GM13976 (cell line): ENCODE measurements at places on chromosomes 6 and 20.

DNA sequence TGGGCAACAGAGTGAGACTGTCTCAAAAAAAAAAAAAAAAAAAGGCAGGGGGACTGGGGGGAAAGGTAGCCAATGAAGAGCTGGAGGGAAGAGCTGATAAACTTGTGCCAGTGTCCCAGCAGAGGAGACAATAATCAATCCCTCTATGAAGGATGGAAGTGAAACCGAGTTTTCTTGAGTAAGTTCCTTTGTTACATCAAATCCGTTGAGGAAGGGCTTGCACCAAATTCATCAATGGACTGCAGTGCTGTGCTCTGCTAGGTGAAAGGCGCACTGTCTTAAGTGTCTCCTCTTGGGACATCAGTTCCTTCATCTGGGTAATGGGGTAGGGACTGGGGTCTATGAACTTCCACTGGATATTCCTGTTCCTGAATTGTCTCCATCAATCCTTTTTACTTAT lies 3.0 kb upstream of the CRIP3 start:
- no peak for DNase-seq

GRCh38 chr20:2596673-2597279 lies 55.7 kb upstream of the NOP56 start:
- DNase-seq = no peak

DNA sequence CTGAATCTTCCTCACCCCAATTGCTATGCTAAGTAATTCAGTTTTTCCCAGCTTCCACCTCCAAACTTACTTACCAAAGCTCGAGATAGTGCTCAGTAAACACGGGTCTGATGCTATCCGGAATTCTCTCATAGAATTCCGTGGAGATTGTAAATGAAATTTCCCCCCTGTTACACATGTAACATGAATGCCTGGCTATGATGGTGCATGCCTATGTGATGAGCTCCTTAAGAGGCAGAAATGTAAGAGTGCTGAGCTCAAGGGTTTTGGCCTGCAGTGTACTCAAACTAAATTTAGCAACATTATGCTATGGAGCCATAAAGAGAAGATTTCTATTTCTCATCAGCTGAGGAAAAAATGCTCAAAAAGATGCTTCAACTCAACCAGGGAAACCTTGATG lies 133.4 kb upstream of the FUT9 start:
- no peak for DNase-seq

- DNase-seq = no peak
Observed at GRCh38 chr20:40294175-40294574, 394.9 kb downstream of the MAFB start.

GRCh38 chr20:48635791-48636267 lies 192.0 kb downstream of the PREX1 start:
- DNase-seq = peak; percentile 89

DNA sequence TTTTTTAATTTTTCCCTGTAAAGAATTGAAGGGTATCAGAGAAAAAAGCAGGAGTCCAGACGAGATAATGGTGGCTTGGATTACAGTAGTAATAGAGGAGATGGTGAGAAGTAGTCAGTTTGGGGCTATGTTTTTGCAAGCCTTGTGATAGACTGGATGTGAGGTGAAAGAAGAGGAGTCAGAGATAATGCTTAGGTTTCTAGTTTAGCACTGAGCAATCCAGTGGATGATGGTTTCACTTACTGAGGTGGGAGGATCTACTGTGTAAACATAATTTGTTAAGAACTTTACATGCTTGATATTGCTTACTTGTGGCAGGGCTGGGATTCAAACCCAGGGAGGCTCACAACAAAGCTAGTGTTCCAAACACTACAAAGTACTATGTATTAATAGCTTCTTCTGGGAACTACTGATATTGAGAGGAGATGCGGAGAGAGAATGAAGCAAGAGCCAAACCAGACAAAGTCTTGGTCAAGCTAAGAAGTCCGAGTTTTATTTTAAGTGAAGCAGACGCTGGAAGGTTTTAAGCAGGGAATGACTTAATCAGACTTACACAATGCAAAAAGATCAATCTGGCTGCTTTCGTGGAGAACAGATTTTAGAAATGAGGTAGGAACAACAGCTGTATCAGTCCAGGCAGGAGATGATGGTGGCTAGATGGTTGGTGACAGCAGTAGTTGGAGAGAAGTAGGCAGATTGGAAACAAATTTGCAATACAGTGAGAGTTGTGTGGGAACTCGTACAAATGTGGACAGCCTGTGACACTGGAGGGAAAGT lies 58.0 kb downstream of the ZFAND3 start:
- DNase-seq = no peak

DNA sequence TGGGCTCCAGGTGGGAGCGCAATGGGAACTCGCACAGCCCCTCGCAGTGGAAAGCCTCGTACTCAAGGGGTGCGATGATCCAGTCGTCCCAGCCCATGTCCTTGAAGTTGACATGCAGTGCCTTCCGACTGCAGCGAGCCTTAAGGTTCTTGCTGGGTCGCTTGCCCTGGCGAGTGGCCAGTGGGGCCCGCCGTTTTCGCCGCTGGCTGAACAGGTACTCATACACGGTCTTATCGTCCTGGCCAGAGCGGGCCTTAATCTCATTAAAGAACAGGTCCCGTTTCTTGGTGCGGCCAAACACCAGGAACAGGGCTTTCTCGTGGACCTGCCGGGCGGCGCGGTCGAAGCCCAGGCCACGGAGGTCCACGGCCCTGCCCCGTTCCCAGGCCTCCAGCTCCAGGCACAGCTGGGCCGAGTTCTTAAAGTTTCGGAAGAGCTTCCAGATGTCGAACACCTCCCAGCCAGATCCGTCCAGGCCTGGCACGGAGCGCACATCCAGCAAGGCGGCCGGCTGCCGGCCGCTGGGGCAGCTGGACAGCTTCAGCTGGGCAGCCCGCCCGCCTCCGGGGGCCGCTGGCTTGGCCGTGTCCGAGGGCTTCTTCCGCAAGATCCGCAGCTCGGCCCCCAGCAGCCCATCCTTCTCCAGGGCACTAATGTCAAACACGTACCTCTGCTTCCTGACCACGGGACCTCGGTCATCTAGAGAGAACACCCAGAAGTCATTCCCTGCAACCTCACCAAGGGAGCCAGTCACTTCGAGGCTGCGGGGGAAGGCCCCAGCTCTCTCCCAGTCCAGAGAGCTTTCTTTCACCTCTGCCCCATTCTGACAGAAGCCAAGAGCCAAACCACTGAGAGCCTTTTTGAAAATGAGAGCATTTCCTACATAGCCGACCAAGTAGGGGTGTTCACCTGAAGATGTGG lies 3.7 kb downstream of the GDF5 start:
- DNase-seq = no peak

DNA sequence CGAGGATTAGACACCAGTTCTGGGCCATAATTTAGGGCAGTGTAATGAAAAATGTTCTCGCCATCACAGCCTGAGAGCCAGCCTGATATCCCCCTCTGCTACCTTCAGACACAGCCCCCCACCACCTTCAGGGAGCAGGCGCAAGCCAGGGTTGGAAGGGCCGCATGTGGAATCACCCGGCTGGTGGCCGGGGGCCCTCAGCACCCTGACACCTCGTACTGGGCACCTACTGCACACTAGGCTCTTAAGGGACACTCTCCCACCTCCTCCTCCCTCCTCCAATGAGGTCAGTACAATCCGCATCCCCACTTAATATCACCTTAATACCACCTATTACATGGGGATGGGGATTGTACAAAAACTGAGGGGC lies 55.5 kb downstream of the BMP7 start:
- DNase-seq = no peak

DNA sequence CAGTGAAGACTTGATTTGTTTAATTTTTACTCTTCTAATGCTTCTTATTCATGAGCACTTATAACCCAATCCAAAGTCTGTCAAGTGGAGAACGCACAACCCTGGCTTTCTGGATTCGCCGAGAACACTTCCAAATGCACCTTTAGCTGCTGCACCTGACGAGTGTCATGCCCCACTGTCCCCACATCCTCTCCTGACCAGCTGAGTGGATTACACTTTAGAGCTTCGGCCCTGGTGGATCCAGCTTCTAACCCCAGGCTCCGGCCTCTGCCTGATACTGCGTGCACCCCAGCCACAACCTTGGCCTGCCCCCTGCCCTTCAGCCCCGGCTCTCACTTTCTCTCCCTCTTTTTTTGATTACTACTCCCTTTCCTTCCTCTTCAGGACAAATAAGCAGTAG lies 258.8 kb downstream of the TMEM242 start:
- no peak for DNase-seq

GRCh38 chr20:31638317-31638716 lies 605 bp downstream of the COX4I2 start:
- DNase-seq = no peak

GRCh38 chr6:25401711-25402110 lies 122.5 kb downstream of the CARMIL1 start:
- DNase-seq = no peak

DNA sequence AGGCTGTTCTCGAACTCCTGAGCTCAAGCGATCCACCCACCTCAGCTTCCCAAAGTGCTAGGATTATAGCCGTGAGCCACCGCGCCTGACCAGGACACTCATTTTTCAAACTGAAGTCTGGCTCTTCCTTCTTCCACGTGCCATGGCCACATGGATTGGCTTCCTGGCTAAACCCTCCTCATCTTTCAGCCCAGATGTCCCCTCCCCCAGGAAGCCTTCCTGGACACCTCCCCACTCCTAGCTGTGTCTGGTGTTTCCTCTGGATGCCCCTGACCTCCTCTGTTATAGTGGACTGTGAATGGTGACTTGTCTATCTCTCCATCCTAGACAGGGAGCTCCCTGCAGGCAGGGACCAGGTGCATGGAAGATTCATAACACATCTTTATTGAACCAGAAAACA lies 57.2 kb downstream of the RIPOR3 start:
- no peak for DNase-seq

GRCh38 chr6:37025621-37026466 lies 20.4 kb downstream of the FGD2 start:
- no peak for DNase-seq

GRCh38 chr6:163254341-163254835 lies 160.1 kb upstream of the QKI start:
- no peak for DNase-seq

- DNase-seq = no peak
Observed at GRCh38 chr6:84344005-84344404, 116.6 kb upstream of the CEP162 start.

GRCh38 chr6:133787859-133788505 lies 100.9 kb upstream of the TCF21 start:
- DNase-seq = no peak

GRCh38 chr6:15792842-15793241 lies 130.0 kb upstream of the DTNBP1 start:
- DNase-seq = no peak

DNA sequence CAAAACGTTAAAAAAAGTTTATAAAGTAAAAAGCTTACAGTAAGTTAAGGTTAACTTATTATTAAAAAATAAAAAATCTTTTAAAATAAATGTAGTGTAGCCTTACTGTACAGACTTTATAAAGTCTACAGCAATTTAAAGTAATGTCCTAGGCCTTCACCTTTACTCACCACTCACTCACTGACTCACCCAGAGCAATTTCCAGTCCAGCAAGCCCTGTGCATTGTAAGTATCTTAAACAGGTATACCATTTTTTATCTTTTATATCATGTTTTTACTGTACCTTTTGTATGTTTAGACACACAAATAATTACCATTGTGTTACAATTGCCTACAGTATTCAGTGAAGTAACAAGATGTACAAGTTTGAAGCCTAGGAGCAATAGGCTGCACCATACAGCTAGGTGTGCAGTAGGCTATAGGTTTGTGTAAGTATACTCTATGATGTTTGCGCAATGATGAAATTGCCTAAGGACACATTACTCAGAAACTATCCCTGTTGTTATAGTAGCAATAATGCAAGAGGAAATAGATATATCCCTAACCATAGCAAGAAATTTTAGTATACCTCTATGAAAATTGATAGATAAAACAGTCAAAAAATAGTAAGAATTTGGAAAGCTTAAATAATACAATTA lies 39.5 kb downstream of the FBXO5 start:
- DNase-seq = no peak

DNA sequence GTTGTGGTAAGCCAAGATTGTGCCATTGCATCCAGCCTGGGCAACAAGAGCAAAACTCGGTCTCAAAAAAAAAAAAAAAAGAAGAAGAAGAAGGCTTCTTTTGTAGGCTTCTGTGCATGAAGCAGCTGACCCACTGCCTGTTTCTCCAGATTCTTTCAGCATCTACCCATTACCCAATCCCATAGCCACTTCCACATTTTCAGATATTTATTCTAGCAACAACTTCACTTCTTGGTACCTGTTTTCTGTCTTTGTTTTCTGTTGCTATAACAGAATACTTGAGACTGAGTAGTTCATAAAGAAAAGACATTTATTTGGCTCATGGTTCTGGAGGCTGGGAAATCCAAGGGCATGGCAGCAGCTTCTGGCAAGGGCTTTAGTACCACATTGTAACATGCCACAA lies 95.3 kb upstream of the SGK1 start:
- no peak for DNase-seq

DNA sequence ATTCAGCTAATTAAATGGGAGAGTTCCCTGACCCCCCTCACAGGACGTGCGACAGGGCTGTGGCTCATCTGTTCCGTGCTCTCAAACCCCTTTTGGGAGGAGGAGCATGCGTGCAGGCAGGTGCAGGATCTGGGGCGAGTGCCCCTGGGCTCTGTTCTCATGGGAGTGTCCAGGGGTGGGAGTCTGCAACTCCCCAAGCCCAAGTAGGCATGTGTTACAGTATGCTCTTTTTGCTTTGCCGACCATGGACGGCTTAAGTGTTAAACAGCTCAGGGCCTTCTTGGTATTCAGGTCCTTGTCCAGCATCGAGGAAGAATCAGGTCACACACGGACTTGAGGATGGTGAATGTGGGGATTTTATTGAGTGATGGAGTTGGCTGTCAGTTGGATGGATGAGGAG lies 101.6 kb downstream of the NCOA3 start:
- DNase-seq = no peak

DNA sequence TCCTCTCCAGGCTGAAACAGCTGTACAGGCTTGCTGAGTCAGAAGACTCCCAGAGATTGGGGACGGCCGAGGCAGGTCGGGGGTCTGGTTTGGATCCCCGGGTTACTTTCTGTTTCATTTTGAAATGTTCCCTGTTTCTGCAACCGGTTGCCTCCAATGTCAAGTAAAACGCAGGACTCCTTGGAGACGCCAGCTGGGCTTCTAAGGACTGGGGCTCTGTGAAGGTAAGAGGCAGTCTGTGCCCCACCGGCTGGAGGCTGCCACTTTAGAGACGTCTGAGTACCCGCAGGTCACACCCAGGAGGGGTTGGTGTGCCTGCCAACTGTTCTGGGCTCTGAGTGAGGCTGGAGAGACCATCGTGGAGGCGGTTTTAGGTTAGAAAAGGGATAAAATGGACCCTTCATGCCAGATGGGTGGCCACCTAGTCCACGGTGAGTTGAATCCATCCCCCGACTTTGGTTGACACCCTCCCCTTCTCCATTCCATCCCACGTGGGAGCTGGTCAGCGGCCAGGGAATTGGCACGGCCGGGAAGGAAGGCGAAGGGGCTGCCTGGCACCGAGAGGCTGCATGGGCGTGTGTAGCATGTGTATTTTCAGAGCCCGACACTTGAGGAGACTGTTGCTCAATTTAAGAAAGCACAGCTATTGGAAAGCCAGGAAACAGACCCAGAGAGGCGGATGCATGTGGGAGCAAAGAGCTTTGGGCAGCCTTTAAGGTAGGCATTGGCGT lies 240.9 kb downstream of the PHACTR1 start:
- peak; percentile 28 for DNase-seq

GRCh38 chr6:170584954-170585498 lies 589 bp upstream of the PDCD2 start:
- no peak for DNase-seq
